ENCODE measurements at places on chromosomes 13 and 19. TPM values are rescaled to one million over a fixed set of nuclear protein-coding genes. Genes with fewer than 3 reads are reported as not detected.

The PCSK4 gene
- not detected for polyA plus RNA-seq

The NAPSA gene
- 4.2 TPM for polyA plus RNA-seq

The CRTC1 gene
- 1.7 TPM for polyA plus RNA-seq

The ERICH4 gene
- not detected for polyA plus RNA-seq

The ZNF486 gene
- 6.2 TPM for polyA plus RNA-seq

The ZNF865 gene
- polyA plus RNA-seq = 0.36 TPM

All from IgD-negative memory B cell (primary cell).